ENCODE measurements at places on chromosomes 12 and 14. TPM values are rescaled to one million over a fixed set of nuclear protein-coding genes. Genes with fewer than 3 reads are reported as not detected.

Gene PIP4P1
- total RNA-seq = 18.2 TPM

Gene SPIC
- not detected for total RNA-seq

Gene NKX2-1
- total RNA-seq = not detected

Gene BCL11B
- 0.16 TPM for total RNA-seq

Gene TSPAN19
- not detected for total RNA-seq

Gene KLHDC1
- total RNA-seq = 6.6 TPM

Gene GALC
- total RNA-seq = 13.9 TPM

Gene NEK9
- total RNA-seq = 115 TPM

Gene SLC5A8
- total RNA-seq = not detected

Gene OTUB2
- total RNA-seq = 0.30 TPM

Gene GALNT9
- not detected for total RNA-seq

Gene HOXC11
- not detected for total RNA-seq

Gene CNTN1
- total RNA-seq = 0.27 TPM

Gene RHEBL1
- total RNA-seq = 0.38 TPM
